ENCODE measurements at places on chromosomes 7 and 10. TPM values are rescaled to one million over a fixed set of nuclear protein-coding genes. Genes with fewer than 3 reads are reported as not detected.

The SERPINE1 gene
- 57.1 TPM for total RNA-seq

The CPEB3 gene
- 8.0 TPM for total RNA-seq

- no peak overlapping the region for H3K4me3 ChIP-seq
- no peak overlapping the region for H3K27ac ChIP-seq
- H3K36me3 ChIP-seq: no peaks in the 10 kb centered on the region
- DNase-seq: peak; percentile 61
- no peaks in the 10 kb centered on the region for H3K27me3 ChIP-seq
These were observed 3.6 kb downstream of the TSPAN14 start for GRCh38 chr10:80457554-80458262.

GRCh38 chr10:101487399-101487798, 100.7 kb downstream of the POLL start:
- no peak overlapping the region for H3K27ac ChIP-seq
- no peaks in the 10 kb centered on the region for H3K4me1 ChIP-seq
- no peaks in the 10 kb centered on the region for H3K36me3 ChIP-seq
- no peaks in the 10 kb centered on the region for H3K27me3 ChIP-seq
- H3K4me3 ChIP-seq: no peak overlapping the region
- no peak for DNase-seq

GRCh38 chr7:117818232-117818631, 55.0 kb downstream of the CTTNBP2 start:
- no peaks in the 10 kb centered on the region for H3K36me3 ChIP-seq
- no peak overlapping the region for H3K27ac ChIP-seq
- DNase-seq: no peak
- H3K4me3 ChIP-seq: no peak overlapping the region

DNA sequence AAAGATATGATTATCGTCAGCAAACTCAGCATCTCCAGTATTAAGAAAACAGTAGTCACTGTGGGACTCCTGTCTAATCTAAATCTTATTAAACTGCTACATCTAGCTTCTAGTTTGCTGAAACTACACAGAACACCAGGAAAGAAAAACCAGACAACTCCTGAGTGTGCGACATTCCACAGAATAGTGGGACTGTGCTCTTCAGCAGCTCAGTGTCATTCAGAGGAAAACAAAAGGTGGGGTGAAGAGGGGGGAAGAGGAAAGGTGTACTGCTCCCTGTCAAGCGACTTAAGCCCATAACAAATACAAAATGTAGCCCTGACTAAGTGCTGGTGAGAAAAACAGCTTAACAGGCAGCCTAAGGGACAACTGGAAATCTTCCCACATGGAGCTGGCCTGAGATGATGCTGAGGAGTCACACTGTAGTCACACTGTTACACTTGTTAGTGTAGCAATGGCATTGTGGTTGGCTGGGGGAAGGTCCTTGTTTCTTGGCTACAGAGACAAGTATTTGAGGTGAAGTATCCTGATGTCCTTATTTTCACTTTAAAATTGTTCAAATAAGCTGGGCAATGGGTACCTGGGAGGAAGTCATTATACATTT, 135.5 kb downstream of the USP6NL start:
- H3K27me3 ChIP-seq: no peaks in the 10 kb centered on the region
- no peaks in the 10 kb centered on the region for H3K4me1 ChIP-seq
- H3K27ac ChIP-seq: no peak overlapping the region
- H3K36me3 ChIP-seq: no peaks in the 10 kb centered on the region
- no peak for DNase-seq

DNA sequence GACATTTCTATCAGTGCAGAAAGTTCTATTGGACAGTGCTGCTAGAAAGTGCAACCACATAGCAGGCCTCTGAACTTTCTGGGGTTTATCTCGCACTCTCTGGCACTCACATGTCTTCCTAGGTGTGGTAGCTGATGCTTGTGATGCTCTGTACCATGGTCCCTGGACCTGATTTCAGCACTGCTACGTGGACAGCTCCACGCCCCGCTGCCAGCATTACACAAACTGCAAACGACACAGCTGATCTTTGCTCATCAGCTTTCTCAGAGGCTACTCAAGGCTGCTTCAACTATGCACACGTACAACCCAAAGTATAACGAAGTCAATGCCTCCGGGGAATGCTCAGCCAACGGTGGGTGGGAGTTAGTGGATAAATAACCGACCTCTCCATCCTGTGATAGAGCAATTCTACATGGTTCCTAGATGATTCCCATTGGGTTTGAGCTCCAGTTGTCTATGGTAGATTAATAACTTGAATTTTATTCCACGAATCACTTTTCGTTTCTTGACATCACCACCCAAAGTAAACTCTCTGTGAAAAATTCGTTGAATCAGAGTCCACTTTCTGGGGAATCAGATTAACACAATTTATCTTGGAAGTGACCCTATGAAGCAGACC, 302.5 kb downstream of the ACTR3B start:
- no peak overlapping the region for H3K4me3 ChIP-seq
- H3K36me3 ChIP-seq: no peaks in the 10 kb centered on the region
- no peaks in the 10 kb centered on the region for H3K4me1 ChIP-seq
- no peak for DNase-seq
- no peaks in the 10 kb centered on the region for H3K27me3 ChIP-seq
- H3K27ac ChIP-seq: no peak overlapping the region

- no peak overlapping the region for H3K4me3 ChIP-seq
- H3K36me3 ChIP-seq: no peaks in the 10 kb centered on the region
These were observed 17.5 kb downstream of the AHR start for GRCh38 chr7:17315974-17316373.

- H3K27me3 ChIP-seq: no peaks in the 10 kb centered on the region
- peak; percentile 75 for DNase-seq
- H3K4me1 ChIP-seq: no peaks in the 10 kb centered on the region
- no peak overlapping the region for H3K27ac ChIP-seq
These were observed 99.6 kb upstream of the DIP2C start for GRCh38 chr10:788796-789748.

DNA sequence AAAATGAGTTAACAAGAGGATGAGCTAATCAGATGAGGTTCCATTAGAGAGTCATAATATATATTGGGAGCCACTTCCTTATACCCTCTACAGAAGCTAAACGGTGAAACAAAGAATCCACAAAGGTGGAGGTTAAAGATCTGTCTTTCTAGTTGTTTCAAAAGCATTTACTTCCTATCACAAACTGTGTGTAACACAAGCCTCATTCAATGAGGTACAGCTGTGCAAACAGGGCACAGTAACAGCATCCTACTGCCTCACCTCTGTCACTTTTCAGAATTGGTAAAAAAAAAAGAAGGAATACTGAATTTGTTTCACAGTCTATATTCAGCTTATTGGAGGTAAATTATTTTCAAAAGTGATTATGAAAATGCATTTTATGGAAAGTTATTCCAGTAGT, 128.7 kb downstream of the AGMO start:
- no peak overlapping the region for H3K27ac ChIP-seq
- no peaks in the 10 kb centered on the region for H3K27me3 ChIP-seq
- H3K36me3 ChIP-seq: no peaks in the 10 kb centered on the region
- no peak overlapping the region for H3K4me3 ChIP-seq
- H3K4me1 ChIP-seq: no peaks in the 10 kb centered on the region
- DNase-seq: no peak

DNA sequence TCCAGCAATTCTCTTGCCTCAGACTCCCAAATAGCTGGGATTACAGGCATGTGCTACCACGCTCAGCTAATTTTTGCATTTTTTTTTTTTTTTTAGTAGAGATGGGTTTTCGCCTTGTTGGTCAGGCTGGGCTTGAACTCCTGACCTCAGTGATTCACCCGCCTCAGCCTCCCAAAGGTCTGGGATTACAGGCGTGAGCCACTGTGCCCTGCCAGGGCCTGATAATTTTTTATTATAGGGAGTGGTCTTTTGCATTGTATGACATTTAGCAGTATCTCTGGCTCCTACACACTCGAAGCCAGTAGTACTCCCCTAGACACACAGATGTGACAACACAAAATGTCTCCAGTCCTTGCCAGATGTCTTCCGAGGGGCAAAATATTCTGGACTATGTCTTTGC, 124.0 kb downstream of the DKK1 start:
- no peaks in the 10 kb centered on the region for H3K27me3 ChIP-seq
- DNase-seq: no peak
- H3K4me1 ChIP-seq: no peaks in the 10 kb centered on the region
- no peak overlapping the region for H3K27ac ChIP-seq
- H3K36me3 ChIP-seq: no peaks in the 10 kb centered on the region

DNA sequence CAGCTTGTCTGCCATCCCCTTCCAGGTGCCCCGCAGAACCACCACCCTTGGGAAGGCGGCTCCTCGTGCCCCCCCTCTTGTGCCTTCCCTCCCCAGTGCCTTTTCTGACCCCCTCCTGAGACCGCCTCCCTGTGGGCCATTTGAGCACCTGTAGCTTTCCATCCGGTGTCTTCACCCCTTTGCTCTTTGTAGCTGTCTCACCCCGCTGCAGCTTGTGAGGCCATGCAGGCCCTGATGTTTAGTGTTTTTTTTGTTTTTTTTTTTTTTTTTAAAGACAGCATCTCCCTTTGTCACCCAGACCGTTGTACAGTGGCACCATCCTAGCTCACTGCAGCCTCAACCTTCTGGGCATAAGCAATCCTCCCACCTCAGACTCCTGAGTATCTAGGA, 52.5 kb downstream of the CUX1 start:
- no peak overlapping the region for H3K4me3 ChIP-seq
- DNase-seq: no peak
- no peak overlapping the region for H3K27ac ChIP-seq
- H3K36me3 ChIP-seq: no peaks in the 10 kb centered on the region

GRCh38 chr7:20435305-20435704, 104.6 kb downstream of the ITGB8 start:
- no peaks in the 10 kb centered on the region for H3K36me3 ChIP-seq
- no peaks in the 10 kb centered on the region for H3K4me1 ChIP-seq
- DNase-seq: no peak
- no peaks in the 10 kb centered on the region for H3K27me3 ChIP-seq
- no peak overlapping the region for H3K4me3 ChIP-seq

DNA sequence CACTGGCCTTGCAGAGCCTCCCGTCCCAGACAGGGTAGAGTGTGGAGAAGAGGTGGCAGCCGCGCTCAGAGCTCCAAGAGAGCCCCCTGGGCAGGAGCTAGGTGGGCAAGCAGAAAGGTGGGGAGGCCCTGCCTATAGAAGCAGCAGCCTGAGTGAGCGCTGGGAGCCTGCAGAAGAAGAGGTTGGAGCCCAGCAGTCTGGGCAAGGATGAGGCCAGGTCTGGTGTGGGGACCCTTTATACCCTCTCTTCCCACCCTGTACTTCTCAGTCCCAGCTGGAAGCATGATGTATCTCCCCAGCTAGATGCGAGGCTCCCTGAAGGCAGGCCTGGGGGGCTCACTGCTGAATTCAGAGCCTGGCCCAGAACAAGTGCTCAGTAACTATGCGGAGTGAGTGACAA, 44.5 kb upstream of the ZMIZ1 start:
- no peaks in the 10 kb centered on the region for H3K27me3 ChIP-seq
- H3K27ac ChIP-seq: no peak overlapping the region
- DNase-seq: peak; percentile 32
- no peak overlapping the region for H3K4me3 ChIP-seq
- no peaks in the 10 kb centered on the region for H3K36me3 ChIP-seq

DNA sequence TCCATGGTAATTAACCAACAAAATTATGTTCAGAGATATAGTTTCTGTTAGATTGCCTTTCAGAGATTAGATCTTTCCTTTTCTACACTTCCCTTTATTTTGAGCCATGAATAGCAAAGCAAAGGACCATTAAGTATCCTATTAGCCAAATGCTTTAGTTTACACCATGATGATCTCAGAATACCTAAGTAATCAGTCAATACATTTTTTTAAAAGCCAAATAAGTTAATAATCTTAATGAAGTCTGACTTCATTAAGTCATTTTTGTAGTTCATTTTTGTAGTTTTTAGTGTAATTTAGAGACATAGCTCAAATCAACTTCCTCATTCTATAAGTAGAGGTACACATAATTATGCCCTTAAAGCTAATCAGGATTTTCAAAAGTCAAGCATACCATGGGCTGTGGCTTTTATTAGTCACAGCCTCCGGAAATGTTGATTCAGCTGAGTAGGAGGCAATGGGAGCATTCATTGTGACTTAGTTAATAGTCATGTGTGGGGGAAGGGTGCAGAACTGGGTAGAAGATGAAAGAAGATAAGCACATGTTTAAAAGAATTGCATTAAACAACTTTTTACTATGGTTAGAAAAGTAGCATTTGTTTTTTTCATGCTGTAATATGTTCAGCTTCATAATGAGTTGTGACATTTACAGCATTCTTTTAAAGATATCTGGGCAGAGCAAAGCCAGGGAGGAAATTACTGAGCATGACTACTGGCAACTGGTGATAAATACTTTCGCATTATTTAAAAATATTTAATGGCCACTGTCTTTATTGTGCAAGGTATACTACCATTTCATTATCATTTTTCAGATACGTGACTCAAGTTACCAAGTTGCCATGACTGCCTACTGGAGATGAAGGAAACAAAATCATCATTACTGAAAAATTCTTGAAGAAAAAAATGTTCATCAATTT, 57.3 kb upstream of the CCDC71L start:
- no peak for DNase-seq
- H3K36me3 ChIP-seq: no peaks in the 10 kb centered on the region
- no peak overlapping the region for H3K27ac ChIP-seq
- no peak overlapping the region for H3K4me3 ChIP-seq
- H3K4me1 ChIP-seq: no peaks in the 10 kb centered on the region

Data from aorta (tissue), 5 donors.